ENCODE measurements at places on chromosomes 4 and X.

GRCh38 chr4:10808591-10808990 is 124.0 kb upstream of the CLNK start:
- DNase-seq: no peak

GRCh38 chr4:70367813-70368212 is 7.3 kb downstream of the SMR3A start:
- DNase-seq: no peak

DNA sequence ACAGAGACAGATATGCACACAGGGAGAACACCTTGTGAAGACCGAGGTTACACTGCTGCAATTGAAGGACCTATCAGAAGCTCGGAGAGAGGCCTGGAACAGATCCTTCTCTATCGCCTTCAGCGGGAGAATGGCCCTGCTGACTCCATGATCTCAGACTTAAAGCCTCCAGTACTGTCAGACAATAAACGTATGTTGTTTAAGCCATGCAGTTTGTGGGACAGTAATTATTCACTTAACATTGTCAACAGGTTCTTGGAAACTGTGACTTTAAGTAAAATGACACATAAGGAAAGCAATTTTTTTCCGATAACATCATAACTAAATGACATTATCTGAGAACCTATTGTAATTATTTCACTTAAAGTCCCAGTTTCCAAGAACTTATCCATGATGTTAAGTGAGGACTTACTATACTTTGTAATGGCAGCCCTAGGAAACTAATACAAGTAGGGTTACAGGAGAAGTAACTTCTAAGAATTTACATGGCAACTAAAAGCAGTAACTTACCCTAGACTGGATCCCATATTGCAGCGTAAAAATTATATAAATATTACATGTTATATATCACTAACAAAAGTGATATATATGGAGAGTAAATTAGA is 180.8 kb upstream of the MAB21L2 start:
- DNase-seq: no peak

DNA sequence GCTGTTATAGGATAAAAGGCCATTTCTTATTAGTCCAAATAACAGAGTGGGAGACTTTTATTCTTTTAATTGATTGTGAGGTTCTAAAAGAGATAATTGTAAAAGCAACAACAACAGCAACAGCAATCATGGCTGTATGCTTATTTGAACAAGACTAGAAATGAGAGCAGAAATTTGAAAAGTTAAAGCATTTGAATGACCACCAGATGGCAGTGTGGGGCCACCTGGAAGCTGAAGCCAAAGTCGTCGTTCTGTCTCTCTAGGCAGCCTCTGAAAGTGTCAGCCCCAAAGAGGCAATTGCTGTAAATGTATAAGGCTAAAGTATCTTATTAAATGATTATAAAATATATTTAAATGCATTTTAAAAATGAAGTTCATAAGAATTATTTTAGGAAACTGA is 42.2 kb downstream of the SH2D1A start:
- DNase-seq: peak; percentile 20

DNA sequence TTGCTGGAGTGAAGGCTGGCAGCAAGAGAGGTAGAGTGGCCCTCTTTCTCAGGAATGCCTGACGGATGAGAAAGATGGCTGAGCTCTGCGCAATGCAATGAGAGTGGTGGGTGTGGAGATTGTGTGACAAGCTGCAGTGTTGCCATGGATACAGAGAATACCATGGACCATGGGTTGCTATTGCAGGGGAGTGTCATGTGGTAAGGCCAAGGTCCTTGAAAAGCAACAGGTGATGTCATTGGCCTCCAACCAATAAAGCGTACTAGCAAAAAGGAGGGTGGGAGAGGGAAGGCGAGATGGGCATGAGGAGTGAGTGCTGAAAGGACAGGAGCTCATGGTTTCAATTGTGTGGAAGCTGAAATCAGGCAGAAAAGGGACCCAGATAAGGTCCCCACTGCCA is 1.8 kb downstream of the PNMA5 start:
- no peak for DNase-seq

DNA sequence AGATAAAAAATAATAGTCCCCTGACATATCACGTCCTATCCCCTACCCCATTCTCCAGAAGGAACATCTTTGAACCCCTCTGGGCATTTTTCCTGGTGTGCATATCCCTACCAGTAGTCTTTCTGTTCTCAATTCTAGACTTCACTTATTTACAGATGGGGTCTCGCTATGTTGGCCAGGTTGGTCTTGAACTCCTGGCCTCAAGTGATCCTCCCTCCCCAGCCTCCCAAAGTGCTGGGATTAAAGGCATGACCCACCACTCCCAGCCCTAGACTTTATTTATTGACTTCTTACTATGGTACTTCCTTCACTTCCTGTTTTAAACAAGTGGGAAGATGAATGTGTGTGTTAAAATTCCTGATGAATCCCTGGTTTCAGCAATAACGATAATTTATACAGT is 612 bp upstream of the RRAGB start:
- no peak for DNase-seq

DNA sequence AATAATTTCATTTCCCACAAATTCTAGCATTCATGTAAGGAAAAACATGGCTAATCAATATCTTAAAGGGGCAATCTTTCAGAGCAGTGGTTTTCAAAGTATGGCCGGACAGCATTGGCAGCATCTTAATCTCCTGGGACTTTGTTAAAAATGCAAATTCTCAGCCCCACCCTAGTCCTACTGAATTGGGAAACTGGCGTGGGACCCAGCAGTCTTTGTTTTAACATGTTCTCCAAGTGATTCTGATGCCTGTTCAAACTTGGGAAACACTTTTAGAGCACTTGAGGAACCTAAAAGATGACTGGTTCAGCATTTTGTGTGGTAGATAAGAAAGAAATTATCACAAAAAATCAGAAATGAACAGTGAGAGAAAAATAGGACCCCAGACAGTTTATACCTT is 65.7 kb downstream of the ZFX start:
- no peak for DNase-seq

DNA sequence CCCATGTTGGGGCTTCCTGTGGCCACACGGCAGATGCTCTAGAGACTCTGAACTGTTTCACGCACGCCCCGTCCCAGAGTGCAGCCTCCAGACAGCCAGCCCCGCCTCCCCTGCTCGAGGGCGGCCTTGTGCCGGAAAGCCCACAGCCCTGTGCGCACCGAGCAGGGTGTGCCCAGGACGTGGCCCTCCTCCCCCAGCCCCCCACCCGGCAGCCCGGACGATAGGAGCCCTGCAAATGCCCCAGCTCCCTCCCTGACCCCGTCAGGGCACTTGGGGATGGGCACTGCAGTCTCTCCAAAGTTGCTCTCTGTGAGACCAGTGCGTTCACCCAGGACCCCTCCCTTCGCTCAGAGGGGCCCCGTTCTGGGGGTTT is 37.3 kb downstream of the ADRA2C start:
- no peak for DNase-seq

- no peak for DNase-seq
Measured at GRCh38 chr4:103364083-103364482, 165.9 kb upstream of the CENPE start.

- DNase-seq: no peak
Measured at GRCh38 chr4:52912608-52913007, 50.5 kb downstream of the RASL11B start.

- no peak for DNase-seq
Measured at GRCh38 chrX:140672840-140673731, 36.5 kb upstream of the LINC00632 start.

- DNase-seq: no peak
Measured at GRCh38 chrX:3815896-3816664, 102.6 kb upstream of the PRKX start.

- no peak for DNase-seq
Measured at GRCh38 chrX:114508756-114509155, 75.1 kb upstream of the HTR2C start.

- DNase-seq: no peak
Measured at GRCh38 chr4:165308606-165309005, 18.9 kb upstream of the MSMO1 start.

GRCh38 chr4:108702960-108703359 is 52.6 kb downstream of the OSTC start:
- DNase-seq: no peak

DNA sequence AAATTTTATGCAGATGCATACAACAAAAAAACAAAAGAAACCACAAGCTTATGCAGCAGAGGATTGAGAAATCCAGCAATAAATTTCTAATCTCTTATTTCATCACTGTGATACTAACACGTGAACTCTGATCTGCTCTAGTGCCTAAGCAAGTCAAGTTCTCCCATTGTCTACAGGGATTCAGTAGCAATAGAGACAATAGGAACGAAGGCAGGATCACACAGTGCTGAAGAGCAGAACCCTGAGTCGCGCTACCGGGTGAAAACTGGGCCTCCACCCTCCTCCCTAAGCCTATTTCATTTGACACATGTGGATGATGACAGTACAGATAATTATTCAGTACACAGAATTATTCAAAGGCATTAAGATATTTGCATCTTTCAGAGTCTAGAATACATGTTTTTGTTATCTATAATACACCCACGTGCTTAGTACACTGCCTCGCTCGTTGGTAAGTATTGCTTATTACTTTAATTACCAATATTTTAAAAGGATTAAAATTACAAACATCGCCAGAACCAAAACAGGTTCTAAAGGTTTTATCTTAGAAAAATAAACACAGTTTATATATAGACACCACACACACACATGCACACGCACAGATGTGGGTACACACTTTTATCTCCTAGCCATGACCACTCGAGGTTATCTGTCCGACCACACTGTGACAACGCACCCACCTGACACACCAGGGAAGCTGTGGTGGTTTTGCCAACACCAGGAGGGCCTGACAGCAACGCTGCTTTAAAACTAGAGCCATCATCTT is 60.1 kb downstream of the RFC1 start:
- no peak for DNase-seq

DNA sequence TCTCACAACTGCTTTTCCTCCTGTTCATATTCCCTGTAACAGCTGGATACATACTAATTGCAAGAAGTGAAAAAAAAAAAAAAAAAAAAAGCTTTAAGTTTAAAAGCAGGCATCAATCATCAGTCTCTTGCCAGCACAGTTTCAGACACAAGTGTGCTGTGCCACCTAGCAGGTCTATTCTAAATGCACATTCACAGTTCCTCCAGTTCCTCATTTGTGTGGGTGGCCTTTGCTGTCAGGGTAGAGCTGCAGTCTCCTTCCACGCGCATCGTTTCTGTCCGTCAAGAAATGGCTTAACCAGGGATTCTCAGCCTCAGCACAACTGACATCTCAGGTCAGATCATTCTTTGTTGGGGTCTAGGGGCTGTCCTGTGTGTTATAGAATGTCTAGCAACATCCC is 61.6 kb downstream of the SCML1 start:
- DNase-seq: no peak

- no peak for DNase-seq
Measured at GRCh38 chr4:139279760-139280620, at the start of gene MGARP. Gene MGARP, minus strand, starts transcription at chr4:139280225. Its CDS starts 67 bp downstream, at chr4:139280158.

DNA sequence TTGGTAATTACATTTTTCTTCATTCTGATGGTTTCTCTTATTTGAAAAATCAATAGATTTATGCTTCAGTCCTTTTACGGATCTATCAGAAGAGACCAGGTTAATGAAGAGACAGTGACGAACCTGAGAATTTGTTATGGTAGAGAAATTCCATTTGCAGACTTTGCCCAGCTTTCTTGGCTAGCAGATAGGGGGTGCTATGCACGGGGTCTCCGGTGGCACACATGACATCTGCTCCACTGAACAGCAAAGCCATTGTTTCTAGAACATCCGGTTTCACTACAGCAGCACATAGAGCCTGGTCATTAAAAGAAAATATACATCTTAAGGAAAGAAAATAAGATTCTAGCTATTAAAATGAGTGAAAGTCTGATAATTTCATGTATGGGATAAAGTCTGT is 85.1 kb downstream of the ARAP2 start:
- no peak for DNase-seq

DNA sequence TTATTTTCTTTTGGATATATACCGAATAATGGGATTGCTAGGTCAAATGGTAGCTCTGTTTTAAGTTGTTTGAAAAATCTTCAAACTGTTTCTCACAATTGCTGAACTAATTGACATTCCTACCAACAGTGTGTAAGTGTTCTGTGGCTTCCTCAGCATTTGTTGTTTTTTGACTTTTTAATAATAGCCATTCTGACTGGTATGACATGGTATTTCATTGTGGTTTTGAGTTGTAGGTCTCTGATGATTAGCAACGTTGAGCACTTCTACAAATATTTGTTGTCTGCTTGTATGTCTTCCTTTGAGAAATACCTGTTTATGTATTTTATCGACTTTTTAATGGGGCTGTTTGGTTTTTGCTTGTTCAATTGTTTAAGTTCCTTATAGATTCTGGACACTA is 680.1 kb upstream of the GRIA3 start:
- DNase-seq: no peak

DNA sequence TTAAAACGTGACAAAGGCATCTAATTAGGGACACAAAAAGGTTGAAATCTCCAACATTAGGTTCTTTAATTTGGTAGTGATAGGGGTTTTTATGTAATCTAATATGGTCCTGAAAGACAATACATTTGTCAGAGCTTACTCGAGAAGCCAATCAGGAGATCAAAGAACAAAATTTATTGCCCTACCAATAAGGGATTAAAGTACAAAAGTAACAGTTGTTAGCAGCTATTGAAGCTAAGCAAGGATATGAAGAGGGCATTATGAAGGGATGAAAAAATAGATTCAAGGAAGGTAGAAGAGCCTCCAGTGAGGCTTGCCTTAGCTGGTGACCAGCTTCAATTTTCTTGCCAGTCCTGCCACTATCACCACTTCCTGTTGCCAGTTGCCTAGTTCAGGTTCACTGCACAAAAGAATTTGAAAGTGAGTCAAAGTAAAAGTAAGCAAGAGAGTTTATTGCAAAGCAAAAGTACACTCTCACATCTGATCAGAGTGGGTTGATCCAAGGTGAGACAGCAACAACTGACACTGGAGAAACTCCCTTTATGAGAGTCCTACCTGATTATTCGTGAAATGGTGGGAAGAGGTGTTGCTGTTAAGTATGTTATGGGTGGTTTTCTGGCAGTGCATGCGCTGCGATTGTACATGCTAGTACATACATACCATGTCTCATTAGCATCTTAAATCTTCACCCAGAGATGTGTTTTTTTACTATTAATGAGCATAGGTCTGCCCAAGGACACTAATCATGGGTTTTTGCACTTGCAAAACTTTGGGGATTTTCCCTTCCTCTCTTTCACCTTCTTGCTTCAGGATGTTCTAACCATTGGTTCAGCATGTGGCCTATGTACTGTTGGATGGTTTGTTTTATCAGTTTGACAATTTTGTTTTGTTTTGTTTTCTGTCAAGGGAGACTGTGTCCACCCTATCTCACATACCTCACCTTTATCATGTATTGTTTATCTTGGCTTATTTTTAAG is 263.2 kb upstream of the ITM2A start:
- no peak for DNase-seq

GRCh38 chrX:15914486-15914885 is 59.9 kb upstream of the AP1S2 start:
- DNase-seq: no peak

DNA sequence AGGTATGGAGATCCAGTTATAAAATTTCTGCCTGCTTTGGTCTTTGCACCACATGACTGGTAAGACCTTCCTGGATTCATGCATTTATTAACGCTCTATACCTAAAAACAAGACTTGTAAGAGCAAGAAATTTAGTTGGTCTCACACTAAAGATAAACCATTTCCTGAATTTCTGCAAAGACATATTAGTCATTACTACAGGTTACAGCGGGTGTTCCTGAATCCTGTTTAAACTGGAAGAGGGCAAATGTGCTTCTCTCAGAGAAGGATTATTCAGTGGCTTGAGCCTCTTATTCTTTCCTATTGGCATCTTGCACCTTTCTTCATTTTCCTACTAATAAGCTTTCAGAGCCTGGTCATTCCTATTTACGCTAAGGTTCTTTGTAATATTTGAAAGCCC is 397.6 kb upstream of the TENM3 start:
- DNase-seq: no peak
